ENCODE measurements at places on chromosomes 11 and 22.
A peak's percentile ranks its signal among the peaks of the same experiment; 100 is the strongest.

- DNase-seq, result no peak
These were observed 84.7 kb downstream of the MAML2 start for GRCh38 chr11:96257972-96258934.

DNA sequence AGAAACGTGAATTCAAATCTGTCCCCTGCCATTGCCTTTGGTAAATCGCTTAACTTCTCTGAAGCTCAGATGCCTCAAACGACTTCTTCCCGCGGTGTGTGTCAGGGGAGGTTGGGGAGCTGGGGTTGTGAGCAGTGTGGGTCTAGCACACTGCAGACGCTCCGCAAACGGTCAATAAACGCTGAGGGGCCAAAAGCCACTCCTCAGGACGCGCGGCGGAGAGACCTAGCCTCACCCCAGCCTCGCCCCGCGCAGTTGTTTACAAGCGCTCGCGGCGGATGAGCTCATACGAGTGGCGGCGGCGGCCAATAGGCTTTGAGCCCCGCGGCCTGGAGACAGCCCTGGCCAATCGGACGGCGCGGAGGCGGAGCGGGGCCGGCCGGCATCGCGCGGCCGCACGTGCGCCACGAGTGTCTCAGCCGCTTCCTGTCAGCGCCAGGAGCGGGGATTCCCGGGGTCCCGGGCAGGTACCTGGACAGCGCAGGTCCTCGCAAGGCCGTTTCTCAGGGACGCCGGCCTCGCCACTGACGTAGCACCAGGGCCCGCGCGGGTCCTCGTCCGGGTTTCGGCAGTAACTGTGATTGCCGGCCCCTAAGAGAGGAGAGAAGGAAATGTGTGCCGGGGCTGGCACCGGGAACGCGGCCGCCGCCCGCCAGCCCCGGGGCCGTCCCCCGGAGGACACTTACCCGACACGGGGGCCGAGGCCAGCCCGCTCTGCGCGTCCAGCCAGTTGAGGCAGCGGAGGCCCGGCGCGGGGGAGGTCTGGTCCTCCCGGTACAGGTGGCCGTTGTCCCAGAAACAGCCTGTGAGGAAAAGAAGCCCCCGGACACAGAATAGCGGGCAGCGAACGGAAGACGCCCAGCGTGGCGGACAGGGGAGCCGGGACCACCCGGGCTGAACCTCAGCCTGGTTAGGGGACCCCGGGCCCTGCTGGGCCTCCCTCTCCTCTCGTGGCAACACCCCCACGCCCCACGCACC, 1.5 kb downstream of the PIK3IP1 start:
- DNase-seq, result peak; percentile 84

- DNase-seq, result no peak
These were observed 522 bp downstream of the RHOG start for GRCh38 chr11:3840004-3840869.

GRCh38 chr22:44584256-44584902, 86.3 kb upstream of the RTL6 start:
- no peak for DNase-seq

GRCh38 chr11:116644201-116644940, 128.4 kb downstream of the BUD13 start:
- no peak for DNase-seq

- DNase-seq, result no peak
These were observed 76.6 kb downstream of the MYO18B start for GRCh38 chr22:25818541-25818940.

DNA sequence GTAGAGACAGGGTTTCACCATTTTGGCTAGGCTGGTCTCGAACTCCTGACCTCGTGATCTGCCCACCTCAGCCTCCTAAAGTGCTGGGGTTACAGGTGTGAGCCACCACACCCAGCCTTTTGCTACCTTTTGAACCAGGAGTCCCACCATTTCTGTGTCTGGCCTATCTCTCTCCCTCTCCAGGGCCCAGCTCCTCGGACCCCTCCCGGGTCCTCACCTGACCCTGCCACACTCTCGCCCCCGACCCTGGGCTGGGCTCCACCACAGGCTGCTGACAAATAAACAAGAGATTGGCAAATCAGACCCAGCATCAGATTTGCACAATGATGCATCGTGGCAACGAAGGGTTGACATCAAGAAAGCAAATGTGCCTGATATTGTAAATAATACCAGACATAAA, 8.8 kb downstream of the KRTAP5-5 start:
- no peak for DNase-seq

GRCh38 chr11:77003963-77004362, 30.2 kb upstream of the B3GNT6 start:
- no peak for DNase-seq

GRCh38 chr11:64881476-64881875, 3.1 kb upstream of the EHD1 start:
- DNase-seq, result no peak

DNA sequence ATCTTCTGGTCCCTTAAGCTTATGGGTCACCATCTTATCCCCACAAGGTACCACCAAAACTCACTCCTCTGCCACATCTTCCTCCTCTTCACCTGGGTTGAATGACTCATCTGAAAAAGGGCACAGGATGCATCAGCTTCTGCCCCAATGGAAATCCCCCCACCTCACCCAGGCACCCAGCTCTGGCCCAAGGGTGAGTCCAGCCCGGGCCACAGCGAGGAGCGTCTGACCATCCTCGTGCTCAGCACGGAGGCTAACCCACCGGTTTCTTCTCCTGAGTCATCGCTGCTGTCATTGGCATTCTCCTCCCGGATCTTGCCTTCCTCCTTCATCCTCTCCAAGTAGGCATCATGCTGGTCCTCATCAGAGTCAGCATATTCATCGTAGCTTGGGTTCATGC, 5.3 kb upstream of the TNKS1BP1 start:
- no peak for DNase-seq

GRCh38 chr11:132238331-132238866, 868.0 kb downstream of the NTM start:
- DNase-seq, result no peak

DNA sequence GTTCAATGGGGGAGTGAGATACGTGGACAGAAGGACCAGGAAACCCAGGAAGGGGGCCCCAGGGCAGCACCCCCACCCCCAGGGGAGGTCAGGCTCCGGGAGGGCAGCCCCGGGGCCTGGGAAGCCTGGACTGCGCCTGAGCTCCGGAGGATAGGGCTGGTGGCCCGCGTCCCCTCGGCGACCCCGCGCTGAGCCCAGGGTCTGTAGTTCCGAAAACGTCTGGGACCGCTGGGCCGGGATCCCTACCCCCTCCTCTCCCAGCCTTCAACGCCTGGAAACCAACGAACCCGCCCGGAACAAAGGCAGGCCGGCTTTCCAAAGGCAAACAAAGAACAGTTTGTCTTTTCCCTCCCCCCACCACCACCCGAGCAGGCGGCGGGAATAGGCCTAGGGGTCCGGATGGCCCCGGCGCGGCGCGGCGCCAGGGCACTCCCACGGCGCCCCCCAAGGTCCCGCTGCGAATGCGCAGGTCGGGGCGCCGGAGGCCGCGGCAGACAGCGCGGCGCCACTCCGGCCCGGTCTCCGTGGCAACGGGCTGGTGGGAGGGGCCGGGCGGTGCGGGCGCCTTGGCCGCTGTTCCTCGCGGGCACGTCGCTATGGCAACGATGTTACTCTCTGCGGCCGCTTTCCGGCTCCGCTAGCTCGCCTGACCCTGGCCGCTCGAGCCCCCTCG, 58.5 kb downstream of the IGLL1 start:
- peak; percentile 96 for DNase-seq

DNA sequence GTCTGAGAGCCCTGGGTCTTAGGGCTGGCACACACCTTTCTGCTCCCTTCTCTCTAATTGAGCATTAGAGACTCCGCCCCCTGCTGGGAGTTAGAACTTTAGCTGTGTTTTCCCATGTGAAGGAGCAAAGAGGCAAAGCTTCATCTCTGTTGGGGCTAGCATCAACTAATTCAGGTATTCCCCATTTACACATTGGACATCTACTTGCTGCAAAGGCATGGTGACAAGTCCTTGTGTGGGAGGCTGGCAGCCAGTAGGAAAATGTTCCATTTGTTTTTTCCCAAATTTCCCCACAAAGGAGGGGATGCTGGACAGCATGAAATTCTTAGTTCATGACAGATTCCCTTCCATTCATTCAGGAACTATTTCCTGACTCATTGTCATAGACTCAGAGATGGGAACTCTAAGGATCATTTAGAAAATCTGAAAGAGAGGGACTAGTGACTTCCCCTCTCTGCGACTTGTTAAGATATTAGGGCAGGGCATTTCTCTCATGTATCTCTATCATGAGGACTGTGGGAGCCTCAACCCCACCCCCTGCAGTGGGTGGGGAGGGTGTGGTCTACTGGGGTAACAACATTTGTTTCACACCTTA, 3.6 kb downstream of the CD44 start:
- DNase-seq, result no peak

DNA sequence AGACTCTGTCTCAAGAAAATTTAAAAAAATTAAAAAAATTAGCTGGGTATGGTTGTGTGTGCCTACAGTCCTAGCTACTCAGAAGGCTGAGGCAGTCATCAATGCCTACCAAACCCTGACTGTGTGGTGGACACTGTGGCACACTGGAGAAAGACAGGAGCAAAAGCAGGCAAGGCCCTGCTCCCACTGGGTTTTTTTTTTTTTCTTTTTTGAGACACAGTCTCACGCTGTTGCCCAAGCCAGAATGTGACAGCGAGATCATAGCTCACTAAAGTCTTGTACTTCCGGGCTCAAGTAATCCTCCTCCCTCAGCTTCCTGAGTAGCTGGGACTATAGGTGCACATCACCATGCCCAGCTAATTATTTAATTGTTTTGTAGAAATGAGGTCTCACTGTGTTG, 4.6 kb downstream of the NEFH start:
- DNase-seq, result no peak

GRCh38 chr11:84289381-84289906, 1003.3 kb upstream of the CCDC90B start:
- no peak for DNase-seq

DNA sequence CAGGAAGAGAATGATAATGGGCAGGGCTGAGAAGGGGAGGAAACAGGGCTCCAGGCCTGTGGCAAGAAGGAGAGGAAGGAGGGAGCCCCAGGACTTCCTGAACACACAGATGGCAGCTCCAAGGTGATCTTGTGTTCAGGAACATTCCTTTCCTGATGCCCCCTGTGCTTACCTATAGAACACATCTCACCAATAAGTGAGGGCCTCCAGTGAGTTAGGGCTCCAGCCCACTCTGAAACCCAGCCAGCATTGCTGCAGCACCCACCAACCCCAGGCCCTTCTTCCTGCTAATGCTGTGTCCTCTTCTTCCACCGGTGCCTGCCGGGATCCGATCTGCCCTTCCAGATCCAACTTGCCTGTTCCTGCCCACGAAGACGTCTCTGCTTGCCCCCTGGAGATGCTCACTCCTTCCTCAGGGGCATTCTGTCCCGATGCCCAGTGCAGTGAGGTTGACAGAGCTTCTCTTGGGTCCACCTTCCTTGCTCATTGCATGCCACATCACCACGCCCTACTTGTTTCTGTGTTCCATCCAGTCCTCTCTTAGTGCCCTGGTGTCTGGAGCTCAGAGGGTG, 17.4 kb downstream of the ANKK1 start:
- no peak for DNase-seq

DNA sequence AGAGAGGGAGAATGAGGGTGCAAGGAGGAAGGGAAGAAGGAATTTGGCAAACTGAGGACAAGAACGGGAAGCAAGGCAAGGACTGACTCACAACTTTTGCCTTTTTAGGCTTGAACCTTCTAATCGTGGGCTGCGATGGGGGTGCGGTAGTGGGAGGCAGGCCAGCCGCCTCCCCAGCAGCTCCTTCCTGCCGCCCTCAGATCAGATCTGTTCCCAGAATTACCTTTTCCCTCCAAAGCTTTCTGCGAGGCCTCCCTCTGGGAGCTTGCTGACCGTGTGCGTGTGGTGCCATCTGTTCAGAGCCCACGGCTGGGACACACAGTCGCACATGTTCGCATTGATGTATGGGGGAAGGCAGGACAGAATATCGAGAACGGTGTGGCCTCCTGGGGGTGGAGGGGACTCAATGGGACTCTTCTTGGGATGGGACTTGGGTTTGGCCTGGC, 86.9 kb upstream of the PARVA start:
- no peak for DNase-seq

GRCh38 chr11:32374261-32374711, 61.1 kb downstream of the WT1 start:
- no peak for DNase-seq

DNA sequence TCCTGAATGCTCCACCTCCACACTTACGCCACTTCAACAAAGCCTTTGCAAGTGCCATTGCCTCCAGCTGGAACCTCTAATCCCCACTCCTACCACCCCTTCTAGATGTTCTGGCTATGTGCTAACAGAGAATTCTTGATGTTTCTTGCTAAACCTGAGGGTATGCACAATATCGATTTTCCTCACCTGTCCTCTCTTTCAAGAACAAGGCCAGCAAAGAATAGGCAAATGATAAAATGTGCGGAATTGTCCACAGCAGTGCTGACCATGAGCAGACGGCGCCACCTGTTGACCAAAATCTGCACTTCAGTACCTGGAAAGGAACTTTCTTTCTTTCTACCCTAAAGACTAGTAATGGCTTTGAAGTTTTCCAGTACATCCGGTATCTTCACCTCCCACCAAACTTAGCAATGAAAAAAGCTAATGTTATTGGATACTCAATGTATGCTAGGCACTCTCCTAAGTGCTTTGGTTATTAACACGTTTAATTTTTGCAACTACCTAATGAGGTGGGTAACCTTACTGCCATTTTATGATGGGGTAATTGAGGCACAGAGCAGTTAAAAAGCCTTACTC, 3.4 kb downstream of the TIMM10 start:
- peak; percentile 50 for DNase-seq

DNA sequence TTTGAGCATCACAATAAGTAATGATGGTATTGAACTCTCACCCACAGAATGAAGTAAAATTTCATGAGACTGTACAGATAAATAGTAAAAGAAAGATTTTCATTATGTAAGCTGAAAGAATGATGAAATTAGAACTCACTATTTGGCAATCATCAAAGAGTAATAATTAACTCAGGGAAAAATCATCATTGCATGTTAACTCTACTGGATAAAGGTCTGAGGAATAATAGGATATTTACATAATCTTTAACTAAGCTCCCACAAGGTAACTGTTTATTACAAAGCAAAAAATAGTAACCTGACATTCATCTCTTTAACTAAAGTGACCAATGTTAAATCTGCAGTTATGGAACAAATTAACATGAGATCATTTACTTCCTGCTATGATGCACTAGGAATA, 739.9 kb downstream of the FAM181B start:
- DNase-seq, result no peak

GRCh38 chr22:25130462-25130861, 69.2 kb upstream of the CRYBB3 start:
- DNase-seq, result no peak

DNA sequence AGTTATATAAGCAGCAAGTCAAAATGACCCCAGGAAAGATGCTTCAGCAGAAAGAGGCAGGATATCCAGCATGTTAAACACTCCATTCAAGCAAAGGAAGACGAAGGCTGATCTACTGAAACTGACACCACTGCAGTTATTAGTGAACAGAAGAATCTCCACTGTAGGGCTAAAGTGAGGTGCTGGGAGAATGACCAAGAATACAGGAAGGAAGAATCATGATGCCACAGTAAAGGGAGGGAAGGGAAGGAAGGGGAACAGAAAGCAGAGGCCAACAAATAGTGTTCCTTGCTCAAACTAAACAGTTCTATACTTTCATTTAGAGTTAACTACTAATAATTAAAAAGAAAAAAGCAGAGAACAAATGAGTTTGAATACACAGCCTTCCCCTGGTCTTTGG, 92.5 kb downstream of the SIK3 start:
- DNase-seq, result no peak

GRCh38 chr11:76380159-76380976, 564 bp downstream of the THAP12 start:
- DNase-seq, result no peak

- DNase-seq, result no peak
These were observed 54.4 kb upstream of the SEZ6L start for GRCh38 chr22:26114826-26115225.

- DNase-seq, result peak; percentile 58
These were observed 36.9 kb upstream of the GNB1L start for GRCh38 chr22:19891317-19892256.
